ENCODE measurements at places on chromosomes 4 and X.

DNA sequence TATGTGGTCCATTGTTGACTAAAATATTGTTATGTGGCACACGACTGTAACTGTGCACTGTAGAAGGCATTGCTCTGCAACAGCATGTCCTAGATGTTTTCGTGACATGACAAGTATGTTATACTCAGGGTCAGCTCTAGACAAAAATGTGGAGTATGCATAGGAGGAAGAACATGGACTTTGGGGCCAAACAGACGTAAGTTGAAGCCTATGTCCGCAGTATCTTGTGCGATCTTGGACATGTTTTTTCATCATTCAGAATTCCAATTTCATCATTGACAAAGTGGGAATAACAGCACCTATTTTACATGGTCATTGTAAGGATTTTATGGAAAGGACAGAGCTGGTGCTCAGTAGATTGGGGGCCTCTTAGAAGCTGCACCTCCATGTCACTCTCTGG lies 27.7 kb upstream of the PROM1 start:
- DNase-seq: no peak

DNA sequence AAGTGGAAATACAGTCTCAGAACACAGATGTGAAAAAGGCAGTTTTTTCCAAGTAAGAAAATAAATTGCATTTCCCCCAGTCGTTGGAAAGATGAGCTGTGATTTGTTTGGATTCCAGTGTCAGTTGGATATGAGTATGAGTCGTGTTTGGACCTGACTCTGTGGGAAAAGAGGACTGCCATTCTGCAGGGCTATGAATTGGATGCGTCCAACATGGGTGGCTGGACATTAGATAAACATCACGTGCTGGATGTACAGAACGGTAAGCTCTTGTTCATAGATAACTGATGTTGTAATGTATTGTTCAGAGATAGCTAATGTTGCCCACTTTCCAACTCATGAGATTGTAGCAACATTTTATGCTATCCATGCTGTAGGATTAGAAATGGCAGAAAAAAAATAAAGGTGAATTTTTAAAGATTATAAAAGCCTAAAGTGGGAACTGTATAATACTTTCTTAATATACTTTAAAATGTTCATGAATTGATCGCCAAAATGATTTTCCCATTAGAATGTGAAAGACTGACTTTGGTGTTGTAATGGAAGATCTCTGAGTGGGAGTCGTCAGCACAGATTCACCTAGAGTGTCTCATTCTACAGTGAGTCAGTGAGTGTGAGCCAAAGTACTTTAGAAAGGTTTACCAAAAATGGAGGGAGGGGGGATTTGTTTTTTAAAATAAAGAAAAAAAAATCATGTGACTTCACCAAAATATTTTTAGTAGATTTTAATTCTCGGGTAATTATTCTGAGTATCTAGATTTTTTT lies 178.7 kb downstream of the DCTD start:
- no peak for DNase-seq

- DNase-seq: no peak
Observed at GRCh38 chr4:81257816-81258215, 42.8 kb upstream of the PRKG2 start.

GRCh38 chr4:37051866-37052265 lies 192.7 kb upstream of the NWD2 start:
- no peak for DNase-seq

GRCh38 chr4:181688432-181688831 lies 554.8 kb upstream of the TENM3 start:
- no peak for DNase-seq

DNA sequence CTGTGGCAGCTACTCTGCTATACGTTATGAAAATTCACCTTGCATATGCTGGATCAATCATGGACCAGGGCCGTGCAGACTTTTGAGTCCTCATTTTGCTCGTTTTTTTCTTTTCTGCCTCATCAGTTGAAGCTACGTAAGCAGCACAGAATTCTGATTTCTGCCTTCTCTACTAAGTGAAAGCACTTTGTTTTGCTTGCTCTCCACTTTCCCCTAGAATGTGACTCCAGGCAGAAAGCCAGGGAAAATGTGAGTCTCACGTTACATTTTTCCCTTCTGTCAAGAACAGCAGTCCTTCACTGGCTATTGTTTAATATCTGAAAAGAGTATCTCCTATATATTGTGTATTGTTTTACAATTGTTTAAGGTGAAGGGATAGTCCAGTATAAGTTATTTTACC lies 1840.1 kb downstream of the PCDH7 start:
- no peak for DNase-seq

- DNase-seq: no peak
Observed at GRCh38 chr4:15531792-15532191, 62.1 kb downstream of the CC2D2A start.

DNA sequence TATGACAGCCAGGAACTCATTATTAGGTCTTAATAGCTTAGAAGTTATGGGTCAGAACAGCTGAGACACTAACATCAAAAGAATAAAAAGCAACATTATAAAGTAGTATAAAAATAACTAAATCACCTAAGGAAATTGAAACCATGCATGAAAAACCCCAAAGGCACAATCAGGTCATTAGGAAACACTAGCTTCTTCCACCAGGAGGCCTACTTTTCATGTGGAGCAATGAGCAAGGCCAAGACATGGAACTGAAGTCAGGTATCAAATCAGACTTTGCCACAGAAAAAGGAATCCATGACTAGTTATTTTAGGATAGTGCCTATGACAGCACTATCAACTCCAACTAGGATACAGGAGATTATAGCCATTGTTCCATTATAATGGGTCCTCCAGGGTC lies 7.9 kb downstream of the HUWE1 start:
- DNase-seq: peak; percentile 10

DNA sequence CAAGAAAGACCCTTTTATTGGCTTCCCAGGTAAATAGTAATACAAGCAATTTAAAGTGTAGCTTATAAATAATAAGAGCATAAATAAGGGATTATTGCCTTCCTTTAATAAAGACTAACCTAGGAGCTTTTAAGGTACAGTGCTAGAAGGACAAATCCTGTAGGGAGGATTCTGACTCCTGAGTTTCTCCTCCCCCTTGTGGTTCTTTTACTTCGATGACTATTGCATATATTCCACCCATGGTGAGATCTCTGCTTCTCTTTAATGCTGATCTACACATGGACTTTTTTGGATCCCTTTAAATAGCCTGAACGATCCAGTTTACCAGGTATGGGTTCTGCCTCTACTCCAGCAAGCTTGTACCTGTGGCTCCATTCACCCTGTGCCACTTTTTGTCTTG lies 2.5 kb downstream of the GALNT7 start:
- DNase-seq: peak; percentile 37

- DNase-seq: no peak
Observed at GRCh38 chrX:13685126-13685763, 3.7 kb upstream of the RAB9A start.

- DNase-seq: no peak
Observed at GRCh38 chr4:142718981-142719380, 127.1 kb downstream of the INPP4B start.

GRCh38 chr4:19683426-19683825 lies 568.3 kb upstream of the SLIT2 start:
- DNase-seq: no peak

DNA sequence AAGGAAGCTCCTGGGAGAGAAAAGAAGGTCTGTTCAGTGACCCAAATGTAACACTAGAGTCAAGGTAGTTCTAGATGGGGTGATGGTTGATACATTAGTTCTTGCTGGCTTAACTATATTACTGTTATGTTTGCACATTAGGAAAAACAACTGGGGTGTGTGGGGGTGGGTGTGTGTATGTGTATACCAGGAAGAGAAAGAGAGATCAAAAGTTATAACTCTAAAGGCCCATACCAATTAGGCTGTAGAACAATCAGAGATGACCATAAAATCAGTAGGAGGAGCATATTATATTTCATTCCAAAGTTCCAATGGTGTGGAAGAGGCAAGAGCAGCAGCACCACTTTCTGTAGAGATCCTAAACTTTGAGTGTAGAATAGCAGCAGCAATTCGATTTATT lies 134.7 kb upstream of the FMR1 start:
- DNase-seq: no peak

DNA sequence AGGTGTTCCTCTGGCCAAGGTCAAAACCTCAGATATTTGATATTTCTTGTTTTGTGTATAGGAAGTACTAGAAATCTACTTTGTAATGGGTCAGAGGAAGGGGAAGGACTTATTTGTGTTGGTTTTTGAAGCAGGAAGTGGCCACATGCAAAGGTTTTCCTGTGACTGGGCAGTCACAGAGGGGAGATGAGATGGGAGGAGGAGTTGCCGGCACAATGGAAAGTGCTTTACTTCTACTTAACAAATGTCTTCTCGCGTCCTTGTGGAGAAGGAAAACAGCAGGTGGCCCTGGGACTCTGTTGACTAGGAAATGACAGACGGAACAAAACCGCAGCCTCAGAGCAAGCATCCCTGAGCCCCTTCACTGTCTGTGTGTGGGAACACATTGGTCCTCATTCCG lies 46.6 kb downstream of the SHROOM2 start:
- no peak for DNase-seq

GRCh38 chr4:81527115-81527514 lies 55.4 kb upstream of the RASGEF1B start:
- DNase-seq: no peak

GRCh38 chrX:154309041-154309775 lies 13.6 kb downstream of the TKTL1 start:
- no peak for DNase-seq

- DNase-seq: no peak
Observed at GRCh38 chr4:53962516-53963225, 101.7 kb downstream of the CHIC2 start.

Data from suppressor macrophage treated with lipopolysaccharide for 4 hours (primary cell).